ENCODE measurements at places on chromosomes 6 and 20.

- DNase-seq = no peak
Measured at GRCh38 chr6:75611702-75612375, 10.2 kb downstream of the SENP6 start.

GRCh38 chr6:50602292-50602691 lies 111.0 kb upstream of the TFAP2D start:
- DNase-seq = no peak

- no peak for DNase-seq
Measured at GRCh38 chr6:95596021-95596420, 18.7 kb downstream of the MANEA start.

DNA sequence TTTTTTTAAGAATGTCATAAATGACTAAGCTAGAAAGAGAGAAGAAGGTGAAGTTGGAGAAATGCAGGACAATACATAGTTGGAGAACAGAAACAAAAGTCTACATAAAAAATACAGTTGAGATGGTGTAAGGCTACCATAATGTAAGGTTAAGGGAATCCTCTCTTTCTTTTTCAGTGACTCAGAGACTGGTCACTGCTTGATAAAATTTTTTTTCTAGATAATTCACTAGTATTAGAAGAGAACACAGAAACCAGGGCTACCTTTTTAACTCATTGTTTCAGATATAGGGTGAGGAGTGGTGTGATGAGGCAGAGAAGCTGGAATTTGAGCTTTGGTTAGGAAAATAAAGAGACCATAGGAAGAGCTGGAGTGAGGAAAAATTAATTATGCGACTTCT lies 18.2 kb upstream of the EDN1 start:
- DNase-seq = no peak

DNA sequence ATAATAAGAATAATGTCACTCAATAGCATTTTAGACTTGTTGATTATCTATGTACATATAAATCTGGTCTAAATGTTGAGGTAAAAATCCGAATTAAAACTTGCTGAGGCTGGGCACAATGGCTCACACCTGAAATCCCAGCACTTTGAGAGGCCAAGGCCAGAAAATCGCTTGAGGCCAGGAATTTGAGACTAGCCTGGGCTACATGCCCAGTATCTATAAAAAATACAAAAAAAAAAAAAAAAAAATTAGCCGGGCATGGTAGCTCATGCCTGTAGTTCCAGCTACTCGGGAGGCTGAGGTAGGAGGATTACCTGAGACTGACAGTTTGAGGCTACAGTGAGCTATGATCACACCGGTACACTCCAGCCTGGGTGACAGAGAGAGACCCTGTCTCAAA lies 34.2 kb upstream of the SUPT3H start:
- DNase-seq = no peak

- no peak for DNase-seq
Measured at GRCh38 chr20:6693178-6693807, 74.2 kb upstream of the BMP2 start.

DNA sequence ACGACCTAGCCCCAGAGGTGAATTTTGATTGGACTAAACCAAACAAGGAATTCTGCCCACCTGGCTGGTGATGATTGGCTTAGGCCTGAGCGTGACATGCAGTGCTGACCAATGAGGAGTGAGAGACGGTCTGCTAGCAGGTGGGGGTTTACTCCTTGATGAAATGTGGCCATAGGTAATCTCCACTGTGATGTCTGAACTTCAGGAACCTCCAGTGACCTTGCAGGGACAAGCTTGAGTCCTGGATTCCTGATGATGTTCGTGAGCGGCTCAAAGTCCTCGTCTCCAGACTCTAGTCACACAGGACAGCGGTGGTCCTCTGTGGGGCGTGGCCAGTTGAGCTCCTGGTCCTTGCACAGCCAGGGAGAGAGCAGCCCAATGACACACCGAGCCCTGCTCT lies 8.4 kb downstream of the VSX1 start:
- no peak for DNase-seq

- DNase-seq = peak; percentile 93
Measured at GRCh38 chr6:17599877-17600526, at the start of gene FAM8A1. Gene FAM8A1, plus strand, starts transcription at chr6:17600302. Its CDS starts 108 bp downstream, at chr6:17600410.

- DNase-seq = no peak
Measured at GRCh38 chr6:25872814-25873213, 1.2 kb downstream of the SLC17A3 start.

DNA sequence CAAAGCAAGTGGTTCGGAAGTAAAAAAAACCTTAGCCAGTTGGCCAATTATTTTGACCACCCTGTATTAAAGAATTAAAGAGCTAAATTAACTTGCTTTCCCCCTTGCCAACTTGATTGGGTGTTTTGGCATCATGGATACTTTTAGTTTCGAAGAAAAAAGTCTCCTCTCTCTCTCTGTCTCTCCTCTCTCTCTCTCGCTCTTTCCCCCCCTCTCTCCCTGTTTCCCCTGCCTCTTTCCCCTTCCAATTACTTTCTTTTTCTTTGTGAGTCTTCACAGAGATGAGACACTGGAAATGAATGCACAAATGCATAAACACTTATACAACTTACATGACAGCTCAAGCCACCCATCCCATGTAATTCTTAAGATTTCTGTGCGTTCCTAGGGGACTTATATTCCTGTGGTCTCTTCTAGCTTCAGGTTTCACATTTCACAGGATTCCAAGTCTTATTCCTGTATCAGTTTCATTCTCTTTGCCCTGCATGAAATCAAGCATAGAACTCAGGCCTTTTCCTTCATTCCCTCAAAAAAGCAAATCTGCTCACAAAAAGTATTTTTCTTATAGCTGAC lies 32.9 kb upstream of the EYA4 start:
- DNase-seq = no peak

DNA sequence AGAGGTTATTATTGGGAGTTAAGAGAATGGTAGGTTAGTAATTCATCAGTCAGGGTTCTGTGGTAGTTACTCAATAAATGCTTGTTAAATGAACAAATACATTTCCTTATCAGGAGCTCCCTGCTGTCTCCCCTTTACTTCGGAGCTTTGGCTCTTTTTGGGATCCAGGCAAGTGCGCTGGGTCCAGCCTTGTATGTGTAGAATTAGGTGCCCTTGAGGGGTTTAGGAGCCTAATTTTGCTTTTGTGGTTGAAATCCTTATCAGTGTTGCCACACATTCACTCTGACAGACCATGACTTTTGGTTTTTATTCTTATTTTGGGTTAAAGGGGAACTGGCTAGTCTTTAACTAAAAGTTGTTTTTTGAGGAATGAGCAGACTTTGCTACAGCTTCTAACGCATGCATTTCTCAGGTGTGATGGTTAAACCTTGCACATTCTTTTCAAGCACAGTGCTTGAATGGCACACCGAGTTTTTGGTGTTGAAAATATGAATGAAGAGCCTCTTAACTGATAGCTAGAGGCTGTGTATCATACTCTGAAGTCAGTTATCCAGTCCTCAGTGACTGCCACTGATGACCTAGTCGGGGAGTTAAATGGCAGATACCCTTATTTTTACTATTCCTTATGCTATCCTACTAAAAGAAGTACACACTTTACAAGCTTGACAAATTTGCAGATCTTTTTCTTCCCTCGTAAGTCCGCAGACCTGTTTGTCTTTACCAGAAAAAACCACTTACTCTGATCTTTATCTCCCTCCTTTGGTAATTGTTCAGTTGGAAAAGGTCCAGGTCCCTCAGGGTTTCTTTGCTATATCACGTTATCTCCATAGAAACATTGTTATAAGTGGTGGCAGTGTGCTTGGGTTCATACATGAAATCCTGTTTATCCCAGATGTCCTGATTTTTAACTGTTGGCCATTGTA lies 50.7 kb upstream of the PLCG1 start:
- DNase-seq = no peak

DNA sequence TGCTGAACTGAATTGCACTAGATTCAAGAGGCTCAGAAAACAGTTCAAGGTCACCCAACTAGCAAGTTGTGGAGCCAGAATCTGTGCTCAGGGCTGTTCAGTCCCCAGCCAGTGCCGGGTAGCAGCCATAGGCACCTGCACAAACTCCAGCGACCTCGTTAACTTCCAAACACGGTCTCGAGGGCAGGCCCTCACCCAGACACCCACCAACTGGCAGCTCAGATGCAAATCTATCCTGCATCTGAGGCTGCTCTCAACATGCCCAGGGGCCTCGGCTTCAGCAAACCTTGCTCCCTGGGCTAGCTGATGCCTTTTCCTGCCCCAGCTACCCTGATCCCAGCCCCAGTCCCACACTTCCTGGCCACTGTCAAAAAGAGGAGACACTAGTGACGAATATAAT lies 3.7 kb downstream of the JPH2 start:
- DNase-seq = no peak

GRCh38 chr6:44954281-44954680 lies 373.8 kb upstream of the RUNX2 start:
- DNase-seq = no peak

DNA sequence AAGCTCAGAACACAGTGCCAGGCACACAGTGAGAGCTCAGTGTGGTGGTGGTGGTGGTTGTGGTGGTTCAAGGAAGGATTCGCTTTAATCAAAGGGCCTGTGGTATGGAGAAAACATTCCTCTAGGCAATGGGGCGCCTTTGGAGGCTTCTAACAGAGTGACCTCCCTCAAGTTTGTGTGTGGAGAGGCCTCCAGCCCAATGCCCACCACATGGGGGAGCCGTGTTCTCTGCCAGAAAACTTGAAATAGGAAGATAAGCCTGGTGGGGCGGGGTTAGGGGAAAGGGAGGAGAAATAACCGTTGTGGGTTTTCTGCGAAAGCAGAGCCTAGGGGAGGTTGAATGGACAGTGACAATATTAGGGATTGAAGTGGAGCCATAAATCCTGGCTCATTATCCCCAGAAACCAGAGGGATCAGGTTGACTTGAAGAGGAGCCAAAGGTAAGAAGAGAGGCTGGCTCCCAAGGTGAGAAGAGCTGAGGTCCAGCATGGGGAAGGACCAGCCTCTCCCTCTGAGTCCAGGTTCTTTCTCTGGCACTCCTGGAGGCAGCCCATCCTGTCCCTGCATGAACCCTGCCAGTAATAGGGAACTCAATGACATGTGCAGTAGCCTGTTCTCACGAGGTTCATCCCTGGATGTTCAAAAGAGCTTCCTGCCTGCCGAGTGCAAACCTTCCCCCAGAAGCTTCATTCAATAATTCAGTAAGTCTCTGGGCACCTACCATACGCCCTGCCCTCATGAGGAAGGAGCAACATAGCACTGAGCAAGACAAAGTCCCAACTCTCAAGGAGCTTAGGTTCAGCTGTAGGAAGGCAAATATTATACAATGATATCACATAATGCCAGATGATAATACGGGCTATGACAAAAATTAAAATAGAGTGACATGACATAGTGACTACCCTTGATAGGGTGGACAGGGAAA lies 51.4 kb downstream of the TGM2 start:
- no peak for DNase-seq

DNA sequence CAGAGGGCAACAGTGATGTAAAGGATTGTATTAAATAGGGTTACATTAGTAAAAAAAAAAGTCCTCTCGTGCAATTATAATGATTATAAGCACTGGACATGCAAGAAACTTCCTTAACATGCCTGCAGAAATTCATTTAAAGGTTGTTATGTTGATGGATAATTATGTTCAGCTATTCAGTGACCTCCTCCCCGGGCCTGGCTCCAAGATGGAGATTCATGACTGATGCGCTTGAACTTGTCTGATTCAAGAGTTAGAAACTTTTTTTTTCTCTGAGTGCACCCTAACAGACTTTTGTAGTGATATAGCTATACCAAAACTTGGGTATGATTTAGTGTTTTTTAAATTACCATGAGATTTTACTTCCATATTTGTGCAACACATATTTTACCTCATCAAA lies 1170.0 kb upstream of the CITED2 start:
- no peak for DNase-seq

DNA sequence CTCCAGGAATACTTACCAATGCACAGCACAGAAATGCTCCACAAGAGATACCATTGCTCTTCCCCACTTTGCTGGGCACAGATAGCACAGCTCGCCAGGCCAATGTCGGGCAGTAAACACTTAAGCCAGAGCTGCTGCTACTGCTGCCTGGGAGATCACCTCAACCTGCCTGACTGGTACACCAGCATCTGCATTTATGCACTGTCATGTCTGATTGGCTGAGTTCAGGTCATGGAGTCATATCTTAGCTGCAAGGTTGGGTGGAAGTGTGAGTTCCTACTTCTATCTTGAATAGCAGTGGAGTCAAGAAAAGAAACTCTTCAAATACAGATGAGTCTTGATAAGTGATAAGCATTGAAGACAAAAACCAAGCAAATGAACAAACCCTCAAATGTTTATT lies 10.9 kb upstream of the ADGRF4 start:
- no peak for DNase-seq

- DNase-seq = no peak
Measured at GRCh38 chr6:127188744-127189143, 70.3 kb downstream of the RSPO3 start.

- peak; percentile 12 for DNase-seq
Measured at GRCh38 chr6:52233975-52234823, 10.1 kb downstream of the IL17F start.

DNA sequence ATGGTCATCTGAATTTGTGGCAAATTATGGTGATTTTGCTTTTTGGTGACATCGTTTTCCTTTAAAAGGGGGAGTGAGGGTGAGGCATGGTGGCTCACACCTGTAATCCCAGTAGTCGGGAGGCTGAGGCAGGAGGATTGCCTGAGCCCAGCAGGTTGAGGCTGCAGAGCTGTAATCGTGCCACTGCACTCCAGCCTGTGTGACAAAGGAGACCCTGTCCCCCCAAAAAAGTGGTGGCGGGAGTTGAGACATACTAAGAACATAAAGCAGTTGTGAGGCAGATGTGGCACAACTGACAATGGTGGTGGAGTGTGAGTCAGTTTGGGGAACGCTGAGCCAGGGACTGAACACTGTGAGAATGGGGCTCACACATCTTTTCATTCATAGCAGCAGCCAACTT lies 45.5 kb downstream of the ADNP start:
- DNase-seq = no peak

GRCh38 chr6:16729183-16729691 lies 32.0 kb downstream of the ATXN1 start:
- DNase-seq = no peak

- DNase-seq = no peak
Measured at GRCh38 chr6:113392551-113393055, 464.5 kb upstream of the MARCKS start.

DNA sequence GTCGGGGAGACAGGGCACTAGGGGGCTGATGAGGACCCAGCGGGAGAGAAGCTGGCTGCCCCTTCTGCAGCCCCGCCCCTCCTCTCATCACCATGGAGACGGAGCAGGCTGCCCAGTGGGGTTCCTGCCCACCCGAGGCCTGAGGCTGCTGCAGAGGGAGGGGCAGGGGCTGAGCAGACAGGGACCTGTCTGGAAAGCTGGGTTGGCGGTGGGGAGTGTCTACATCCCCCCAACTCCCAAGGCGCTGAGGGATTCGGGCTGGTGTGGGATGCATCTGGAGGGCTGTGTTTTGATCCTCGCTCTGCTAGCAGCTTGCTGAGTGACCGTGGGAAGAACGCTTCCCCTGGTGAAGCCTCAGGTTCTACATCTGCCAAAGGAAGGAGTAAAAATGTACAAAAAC lies 1.2 kb upstream of the BPI start:
- no peak for DNase-seq

- no peak for DNase-seq
Measured at GRCh38 chr20:4020256-4020655, 4.9 kb upstream of the RNF24 start.
